HEK293T (cell line): ENCODE measurements at places on chromosomes 6 and 20.

GRCh38 chr6:13508711-13509705 lies 21.6 kb upstream of the GFOD1 start:
- DNase-seq, result no peak

DNA sequence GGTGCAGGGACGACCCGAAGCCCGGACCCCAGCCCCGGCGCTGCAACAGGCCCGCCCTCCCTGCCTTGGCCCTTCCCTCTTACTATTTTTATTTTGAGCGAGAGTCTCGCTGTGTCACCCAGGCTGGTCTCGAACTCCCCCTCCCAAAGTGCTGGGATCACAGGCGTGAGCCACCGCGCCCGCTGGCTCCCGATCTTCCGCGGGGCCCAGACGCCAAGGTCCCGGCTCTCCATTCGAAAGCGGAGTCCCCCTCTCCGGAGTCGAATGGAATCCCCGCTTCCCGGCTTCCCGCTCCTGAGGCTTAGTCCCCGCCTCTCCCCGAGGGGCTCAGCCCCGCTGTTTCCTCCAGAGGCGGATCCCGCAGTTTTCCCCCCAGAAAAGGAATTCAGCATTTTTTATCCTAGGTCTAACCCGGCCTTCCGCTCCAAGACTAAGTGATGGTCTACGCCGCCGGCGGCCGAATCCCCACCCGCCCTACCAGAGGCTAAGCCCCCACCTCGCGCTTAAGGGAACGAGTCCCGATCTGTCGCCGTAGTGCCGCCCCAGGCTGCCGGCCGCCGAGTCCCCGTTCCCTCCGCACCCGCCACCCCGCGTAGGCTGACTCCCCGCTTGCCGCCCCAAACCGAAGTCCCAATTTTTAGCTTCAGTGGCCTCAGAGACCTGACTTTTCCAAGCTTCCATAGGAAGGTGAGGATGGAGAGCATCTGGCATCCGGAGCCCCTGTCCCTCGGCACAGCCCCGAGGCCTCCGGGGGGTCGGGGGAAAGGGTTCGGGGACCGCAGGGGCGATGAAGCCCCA lies 11.5 kb upstream of the TMC2 start:
- peak; percentile 53 for DNase-seq

GRCh38 chr20:49938173-49939163 lies 2.3 kb downstream of the RNF114 start:
- no peak for DNase-seq

- no peak for DNase-seq
Observed at GRCh38 chr6:56959094-56959493, 4.2 kb downstream of the BEND6 start.

DNA sequence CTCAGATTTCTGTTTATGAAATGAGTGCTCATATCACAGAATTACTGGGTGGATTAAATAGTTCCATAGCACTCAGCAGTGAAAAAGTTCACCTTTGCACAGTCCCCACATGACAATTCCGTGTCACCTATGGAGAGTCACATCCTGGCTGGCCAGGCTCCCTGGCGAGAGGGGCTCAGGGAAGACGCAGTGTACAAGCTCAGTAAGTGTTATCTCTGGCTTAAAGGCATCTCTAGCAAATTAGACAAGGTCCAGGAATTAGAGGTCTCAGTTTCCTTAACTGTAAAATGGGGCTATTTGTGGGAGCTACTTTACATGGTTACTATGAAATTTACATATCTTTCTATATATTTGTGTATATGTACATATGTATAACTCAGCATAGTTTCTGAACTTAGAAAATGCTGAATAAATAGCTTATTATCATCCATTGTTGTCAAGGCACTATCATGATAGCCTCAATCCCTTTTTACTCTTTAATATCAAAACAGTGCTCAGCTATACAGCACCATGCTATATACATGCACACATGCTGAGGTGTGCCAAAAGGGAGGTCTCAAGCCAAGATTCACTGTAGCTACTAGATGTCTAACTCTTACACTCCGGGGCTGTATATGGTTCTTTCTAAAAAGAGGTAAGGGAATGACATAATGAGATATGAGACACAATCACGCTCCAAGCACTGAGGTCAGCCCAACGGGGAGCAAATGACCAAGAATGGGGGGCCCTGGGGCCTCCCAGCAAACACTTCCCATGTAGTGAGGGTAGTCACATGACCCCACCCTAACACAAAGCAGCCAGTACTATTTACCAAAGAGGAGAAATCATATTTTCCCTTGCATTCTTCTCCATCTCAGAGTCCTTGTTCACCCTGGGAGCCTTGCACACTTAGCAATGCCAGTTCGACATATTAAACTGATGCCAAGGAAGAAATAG lies 59.4 kb downstream of the SLC22A23 start:
- no peak for DNase-seq

- DNase-seq, result peak; percentile 40
Observed at GRCh38 chr6:91276315-91276714, 689.4 kb upstream of the MAP3K7 start.

DNA sequence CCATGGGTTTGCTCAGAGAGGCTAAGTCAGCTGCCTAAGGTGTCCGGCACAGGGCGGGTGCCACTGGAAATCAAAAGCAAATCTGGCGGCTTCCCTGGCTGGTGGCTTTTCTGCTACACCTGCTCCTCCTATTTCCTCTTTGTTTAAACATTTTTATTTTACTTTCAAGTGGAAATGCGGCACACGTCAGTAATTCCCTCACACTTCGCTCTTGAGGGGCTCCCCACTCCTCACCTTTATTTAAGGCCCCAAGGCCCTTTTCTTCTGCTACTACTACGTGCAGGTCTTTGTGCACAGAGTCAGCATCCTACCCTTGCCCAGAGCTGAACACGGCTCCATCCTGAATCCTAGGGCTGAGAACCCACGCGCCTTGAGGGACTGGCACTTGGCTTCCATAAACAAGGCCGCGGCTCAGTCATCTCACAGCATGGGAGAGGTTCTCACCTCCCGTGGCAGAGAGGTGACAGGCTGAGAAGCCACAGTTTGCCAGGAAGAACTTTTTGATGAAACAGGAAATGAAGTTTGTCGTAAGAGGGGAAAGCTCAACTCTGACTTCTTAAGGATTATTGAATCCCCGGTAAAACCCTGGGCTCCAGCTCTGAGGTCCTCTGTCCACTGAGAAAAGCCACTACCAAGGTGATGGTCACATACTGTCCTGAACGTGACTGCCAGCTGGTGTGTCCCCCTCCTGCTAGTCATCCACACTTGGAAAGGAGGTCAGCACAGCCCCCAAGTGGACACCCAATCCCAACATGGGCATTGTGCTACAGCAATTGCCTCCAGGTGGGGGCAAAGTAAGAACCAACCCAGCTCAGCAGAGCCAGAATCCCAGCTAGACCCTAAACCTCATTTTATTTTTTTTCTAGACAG lies 48.0 kb downstream of the NFATC2 start:
- DNase-seq, result no peak
